ENCODE measurements at places on chromosomes 7 and 10.

GRCh38 chr10:6756716-6757115, 176.6 kb upstream of the PRKCQ start:
- H3K4me3 ChIP-seq, result no peak overlapping the region
- no peaks in the 10 kb centered on the region for H3K4me1 ChIP-seq
- DNase-seq, result no peak
- H3K36me3 ChIP-seq, result no peaks in the 10 kb centered on the region
- H3K27ac ChIP-seq, result no peak overlapping the region

GRCh38 chr7:71843676-71844075, 568.5 kb downstream of the CALN1 start:
- no peak for DNase-seq
- H3K4me3 ChIP-seq, result no peak overlapping the region
- H3K27me3 ChIP-seq, result no peaks in the 10 kb centered on the region
- no peaks in the 10 kb centered on the region for H3K4me1 ChIP-seq
- no peak overlapping the region for H3K27ac ChIP-seq

DNA sequence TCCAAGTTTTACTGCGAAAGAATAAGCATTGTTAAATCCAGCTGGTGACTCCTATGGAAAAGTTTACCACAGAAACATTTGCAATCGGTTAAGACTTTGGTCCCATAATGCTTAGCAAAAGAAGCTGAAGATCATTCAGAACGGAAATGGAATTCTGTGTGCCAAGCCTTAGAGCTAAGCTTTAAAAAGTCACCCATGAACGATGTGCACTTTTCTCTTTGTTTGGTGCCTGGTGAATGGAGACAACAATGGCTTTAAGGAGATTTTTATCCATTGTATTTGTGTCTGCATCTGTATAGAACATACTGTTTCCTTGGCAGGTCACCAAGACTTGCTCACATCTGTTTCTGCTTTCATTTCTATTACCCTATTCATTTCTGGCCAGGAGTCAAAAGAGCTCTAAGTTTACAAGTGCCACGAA, 26.3 kb upstream of the COL1A2 start:
- H3K27ac ChIP-seq, result peak overlapping the region; percentile 58
- H3K27me3 ChIP-seq, result no peaks in the 10 kb centered on the region
- H3K4me1 ChIP-seq, result peaks cover 50% of the 10 kb centered on the region
- no peak for DNase-seq
- no peaks in the 10 kb centered on the region for H3K36me3 ChIP-seq
- peak overlapping the region; percentile 34 for H3K4me3 ChIP-seq

- no peaks in the 10 kb centered on the region for H3K36me3 ChIP-seq
- H3K27ac ChIP-seq, result peak overlapping the region; percentile 54
- H3K4me3 ChIP-seq, result no peak overlapping the region
- H3K4me1 ChIP-seq, result peaks cover 52% of the 10 kb centered on the region
- no peak for DNase-seq
These were observed 60.3 kb downstream of the SLC16A12 start for GRCh38 chr10:89475125-89475524.

GRCh38 chr7:45646996-45647825, 73.0 kb downstream of the ADCY1 start:
- no peaks in the 10 kb centered on the region for H3K4me1 ChIP-seq
- H3K4me3 ChIP-seq, result no peak overlapping the region
- H3K36me3 ChIP-seq, result no peaks in the 10 kb centered on the region
- no peaks in the 10 kb centered on the region for H3K27me3 ChIP-seq
- H3K27ac ChIP-seq, result no peak overlapping the region

DNA sequence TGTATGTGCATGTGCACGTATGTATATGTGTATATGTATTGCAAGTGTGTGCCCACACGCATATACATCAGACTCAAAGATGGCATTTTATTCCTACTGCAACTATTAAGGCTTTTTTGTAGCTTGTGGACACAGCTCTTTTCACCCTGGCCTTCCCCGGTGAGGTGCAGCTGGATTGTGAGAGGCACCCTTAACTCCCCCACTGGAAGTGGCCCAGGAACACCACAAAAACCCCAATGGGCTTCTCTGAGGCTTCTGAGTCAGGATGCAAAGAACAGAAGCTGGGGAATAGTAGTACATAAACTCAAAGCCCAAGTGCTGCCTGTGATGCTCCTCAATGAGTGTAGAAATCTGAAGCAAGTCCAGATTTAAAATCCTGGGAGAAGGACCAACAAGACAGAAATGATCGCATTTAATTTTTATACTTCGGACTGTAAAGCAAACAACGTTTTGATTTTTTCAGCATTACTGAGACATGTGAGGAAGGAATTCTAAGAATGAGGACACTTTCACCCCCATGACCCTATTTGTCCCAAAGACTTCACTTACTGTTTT, 369.2 kb upstream of the MGMT start:
- no peaks in the 10 kb centered on the region for H3K36me3 ChIP-seq
- no peak overlapping the region for H3K27ac ChIP-seq
- no peak for DNase-seq
- H3K27me3 ChIP-seq, result no peaks in the 10 kb centered on the region
- H3K4me3 ChIP-seq, result no peak overlapping the region

- H3K4me3 ChIP-seq, result no peak overlapping the region
- no peaks in the 10 kb centered on the region for H3K36me3 ChIP-seq
- H3K27ac ChIP-seq, result no peak overlapping the region
- no peaks in the 10 kb centered on the region for H3K4me1 ChIP-seq
These were observed 59.7 kb upstream of the RAB11FIP2 start for GRCh38 chr10:118106426-118106825.

Measured in tibial artery (tissue), 4 donors.